ENCODE measurements at places on chromosomes 3 and 15.
A peak's percentile ranks its signal among the peaks of the same experiment; 100 is the strongest.

DNA sequence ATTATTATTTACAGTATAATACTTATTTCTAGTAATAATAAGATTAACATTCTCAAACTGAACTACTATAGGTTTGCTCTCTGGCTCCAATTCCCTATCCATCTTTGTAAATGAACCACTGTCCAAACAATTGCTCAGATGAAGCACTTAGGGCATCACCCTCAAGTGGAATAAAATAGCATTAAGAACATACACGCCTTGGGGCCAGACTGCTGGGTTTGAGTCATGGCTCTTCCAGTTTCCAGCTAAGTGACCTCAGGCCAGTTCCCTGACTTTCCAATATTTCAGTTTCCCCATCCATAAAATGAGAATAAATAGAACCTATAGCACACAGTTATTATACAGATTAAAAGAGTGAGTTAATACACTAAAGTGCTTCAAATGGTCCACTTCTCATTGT is 507.2 kb downstream of the MAGI1 start:
- DNase-seq, result no peak

GRCh38 chr3:49133226-49133951 is 539 bp upstream of the LAMB2 start:
- peak; percentile 34 for DNase-seq

DNA sequence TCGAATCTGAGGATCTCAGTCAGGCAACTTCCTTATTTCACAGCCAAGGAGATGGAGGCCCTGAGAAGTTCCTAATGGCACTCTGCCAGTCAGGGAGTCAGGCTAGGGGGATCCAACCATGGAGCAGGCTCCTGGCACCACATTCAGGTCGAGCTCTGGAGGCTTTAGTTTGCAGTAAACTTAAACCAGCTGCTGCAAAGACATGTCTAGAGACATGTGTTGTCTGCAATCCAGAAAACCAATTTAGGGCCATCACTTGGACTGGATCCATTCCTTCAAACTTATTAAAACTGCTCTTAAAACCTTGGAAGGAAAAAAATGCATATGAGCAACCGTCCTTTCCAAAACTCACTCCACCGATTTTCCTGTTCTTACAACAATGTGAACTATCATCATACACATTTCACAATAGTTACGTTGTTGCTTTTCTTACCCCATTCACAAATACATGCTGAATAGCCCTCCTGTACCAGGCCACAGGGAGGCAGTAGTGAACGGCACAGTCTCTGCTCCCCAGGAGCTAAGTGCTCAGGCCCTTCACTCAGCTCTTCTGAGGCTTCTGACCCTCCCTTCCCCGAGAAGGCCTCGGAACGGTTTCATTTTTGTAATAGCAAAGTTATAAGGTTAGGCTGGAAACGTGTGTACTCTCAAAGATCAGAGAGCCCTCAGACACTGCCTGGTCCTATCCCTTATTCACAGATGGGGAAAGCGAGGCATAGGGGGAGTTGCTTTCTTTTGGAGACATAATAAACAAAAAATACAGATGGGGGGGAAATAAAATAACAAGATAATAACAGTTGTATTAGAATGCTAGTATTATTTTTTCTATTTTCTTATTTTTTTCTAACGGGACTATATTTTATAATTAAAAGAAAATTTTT is 20.1 kb downstream of the RFT1 start:
- no peak for DNase-seq

DNA sequence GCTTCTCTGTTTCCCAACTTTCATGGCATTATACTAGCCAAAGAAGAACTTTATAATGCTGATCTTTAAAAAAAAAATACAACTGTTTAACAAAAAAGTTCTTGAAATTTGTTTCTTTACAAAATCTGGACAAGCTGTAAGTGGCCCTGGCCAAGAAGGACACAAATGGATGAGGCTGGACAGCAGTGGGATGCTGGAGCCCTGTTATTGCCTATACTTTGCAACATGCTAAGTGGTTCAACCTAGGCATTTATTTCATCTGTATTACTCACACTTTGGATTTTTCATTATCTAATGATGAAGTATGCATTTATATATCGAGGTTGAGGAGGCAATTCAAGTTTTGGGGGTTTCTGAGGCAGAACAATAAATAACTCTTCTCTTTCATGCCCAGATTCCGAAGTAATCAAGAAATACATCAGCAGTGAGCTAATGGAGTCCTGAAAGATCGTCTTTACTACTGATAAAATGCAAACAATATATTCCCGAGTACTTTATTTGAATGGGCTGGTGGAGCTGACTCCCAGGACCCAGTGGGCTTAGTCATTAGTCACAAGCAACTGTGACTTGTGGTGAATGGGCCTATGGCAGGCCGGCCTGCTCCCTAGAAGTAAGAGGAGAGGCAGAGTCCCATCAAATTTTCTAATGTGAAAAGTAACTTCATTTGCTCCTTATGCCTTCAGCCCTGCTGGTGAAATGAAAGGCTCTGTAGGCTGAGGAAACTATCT is 177.3 kb upstream of the DPH6 start:
- no peak for DNase-seq

GRCh38 chr3:81823882-81824395 is 62.5 kb upstream of the GBE1 start:
- DNase-seq, result peak; percentile 46

DNA sequence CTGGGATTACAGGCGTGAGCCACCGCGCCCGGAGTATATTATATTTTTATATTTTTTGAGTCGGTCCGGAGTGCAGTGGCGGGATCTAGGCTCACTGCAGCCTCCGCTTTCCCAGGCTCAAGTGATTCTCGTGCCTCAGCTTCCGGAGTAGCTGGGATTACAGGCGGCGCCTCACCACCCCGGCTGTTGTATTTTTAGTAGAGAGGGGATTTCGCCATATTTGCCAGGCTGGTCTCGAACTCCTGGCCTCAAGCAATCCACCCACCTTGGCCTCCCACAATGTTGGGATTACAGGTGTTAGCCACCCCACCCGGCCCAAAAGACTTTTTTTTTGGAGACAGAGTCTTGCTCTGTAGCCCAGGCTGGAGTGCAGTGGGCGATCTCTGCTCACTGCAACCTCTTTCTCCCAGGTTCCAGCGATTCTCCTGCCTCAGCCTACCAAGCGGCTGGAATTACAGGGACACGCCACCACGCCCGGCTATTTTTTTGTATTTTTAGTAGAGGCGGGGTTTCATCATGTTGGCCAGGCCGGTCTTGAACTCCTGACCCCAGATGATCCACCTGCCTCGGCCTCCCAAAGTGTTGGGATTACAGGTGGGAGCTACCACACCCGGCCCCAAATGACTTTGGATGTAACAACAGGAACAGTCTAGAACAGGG is 1.0 kb downstream of the ZNF589 start:
- no peak for DNase-seq

DNA sequence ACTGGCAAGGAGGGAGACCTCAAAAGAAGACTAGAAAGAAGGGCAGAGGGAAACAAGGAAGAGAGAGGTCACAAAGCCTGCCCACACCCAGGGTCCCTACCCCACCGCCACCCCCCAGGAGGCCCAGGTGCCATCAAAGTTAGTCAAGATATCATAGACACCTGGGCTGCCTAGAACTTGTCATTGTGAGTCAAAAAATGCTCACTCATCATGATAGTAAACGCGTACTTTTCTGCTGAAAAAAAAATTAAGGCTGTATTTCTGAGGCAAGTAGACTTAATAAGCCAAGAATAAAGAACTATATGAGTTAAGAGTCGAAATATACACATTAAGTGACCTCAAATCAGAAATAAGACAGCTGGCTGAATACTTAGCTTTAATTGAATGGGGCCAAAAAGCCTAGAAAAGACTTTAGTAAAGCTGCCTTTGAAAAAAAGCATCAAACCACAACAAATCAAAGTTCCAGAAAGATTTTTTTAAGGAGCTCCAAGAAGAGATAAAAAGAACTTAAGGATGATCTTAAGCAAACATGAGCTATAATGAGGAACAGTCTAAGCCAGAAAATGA is 415.5 kb upstream of the PPP2R3A start:
- no peak for DNase-seq

GRCh38 chr15:98017150-98017964 is 56.9 kb downstream of the ARRDC4 start:
- DNase-seq, result no peak

DNA sequence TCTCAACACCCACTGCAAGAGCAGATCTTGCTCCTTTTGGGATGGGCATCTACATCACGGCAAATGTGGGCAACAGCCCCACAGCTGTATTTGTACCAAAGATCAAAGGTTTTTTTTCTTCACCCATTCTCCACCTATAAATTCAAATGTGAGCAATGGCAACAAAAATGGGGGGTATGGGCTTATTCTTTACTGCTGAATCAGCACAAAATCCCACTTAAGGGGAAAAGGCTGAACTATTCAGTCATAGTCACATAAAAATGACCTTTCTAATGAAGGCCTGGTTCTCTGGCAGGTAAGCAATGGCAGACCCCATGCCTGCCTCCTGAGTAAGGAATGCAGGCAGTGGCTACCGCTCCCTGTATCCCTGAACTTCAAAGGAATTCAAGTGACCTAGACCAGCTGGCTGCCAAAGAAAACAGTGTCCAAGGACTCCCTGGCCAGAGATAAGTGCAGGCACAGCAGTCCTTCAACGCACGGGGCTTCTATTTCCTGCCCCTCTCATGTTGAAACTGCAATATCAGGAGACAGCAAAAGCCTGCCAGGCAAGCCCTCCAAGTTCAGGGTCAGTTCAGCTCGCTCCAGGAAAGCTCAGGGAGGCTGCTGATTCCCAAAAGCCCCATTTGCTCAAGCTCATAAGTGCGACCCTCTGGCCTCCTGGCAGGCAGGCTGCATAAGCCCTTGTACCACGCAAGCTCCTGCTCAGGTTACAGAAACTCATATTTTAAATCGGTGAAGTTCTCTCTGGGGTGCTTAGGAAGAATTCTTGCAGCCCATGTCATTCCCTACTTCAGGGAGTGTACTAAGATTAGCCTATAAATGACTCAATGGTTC is 134.1 kb downstream of the PDZRN3 start:
- DNase-seq, result no peak

DNA sequence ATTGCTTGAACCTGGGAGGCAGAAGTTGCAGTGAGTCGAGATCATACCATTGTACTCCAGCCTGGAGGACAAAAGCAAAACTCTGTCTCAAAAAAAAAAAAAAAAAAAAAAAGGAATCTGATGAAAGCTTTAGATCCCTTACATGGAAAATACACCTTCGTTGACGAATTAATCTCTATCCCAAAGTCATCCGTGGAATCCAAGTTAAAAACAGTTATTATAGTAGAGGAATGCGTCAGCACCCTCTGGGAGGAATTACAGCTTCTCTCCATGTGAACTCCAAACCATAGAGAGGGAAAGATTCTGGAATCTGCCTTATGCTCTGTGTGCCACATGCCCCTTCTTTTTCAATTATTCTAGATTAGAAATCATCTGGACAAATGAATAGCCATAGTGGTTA is 192.3 kb upstream of the C2CD4B start:
- DNase-seq, result no peak

DNA sequence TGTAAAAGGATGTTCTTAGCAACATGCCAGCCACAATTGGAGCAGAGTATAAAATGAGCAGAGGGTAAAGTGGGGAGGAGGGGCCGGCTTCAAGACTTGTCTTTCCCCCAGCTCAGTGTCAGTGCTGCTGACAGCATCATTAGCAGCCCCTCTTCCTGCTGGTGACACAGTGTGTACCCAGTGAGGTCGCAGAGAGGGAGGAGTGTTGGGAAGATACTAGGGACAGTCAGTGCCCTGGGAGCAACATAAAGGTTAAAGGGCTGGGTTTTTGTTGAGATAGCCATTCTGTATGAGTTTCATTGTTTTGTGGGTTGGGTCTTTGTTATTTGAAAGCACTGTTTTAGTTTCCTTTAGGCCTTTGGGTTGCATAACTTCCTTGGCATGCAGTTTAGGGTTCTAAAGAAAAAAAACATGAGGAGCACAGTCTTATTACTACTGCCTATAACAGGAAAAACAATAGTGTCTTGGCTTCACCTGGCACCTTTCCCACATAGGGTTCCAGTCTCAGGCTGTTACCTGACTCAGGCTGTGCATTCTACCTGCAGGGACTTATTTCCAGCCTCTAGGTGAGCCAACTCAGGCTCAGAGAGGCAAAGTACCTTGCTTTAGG is 94.1 kb upstream of the SKOR1 start:
- DNase-seq, result no peak

DNA sequence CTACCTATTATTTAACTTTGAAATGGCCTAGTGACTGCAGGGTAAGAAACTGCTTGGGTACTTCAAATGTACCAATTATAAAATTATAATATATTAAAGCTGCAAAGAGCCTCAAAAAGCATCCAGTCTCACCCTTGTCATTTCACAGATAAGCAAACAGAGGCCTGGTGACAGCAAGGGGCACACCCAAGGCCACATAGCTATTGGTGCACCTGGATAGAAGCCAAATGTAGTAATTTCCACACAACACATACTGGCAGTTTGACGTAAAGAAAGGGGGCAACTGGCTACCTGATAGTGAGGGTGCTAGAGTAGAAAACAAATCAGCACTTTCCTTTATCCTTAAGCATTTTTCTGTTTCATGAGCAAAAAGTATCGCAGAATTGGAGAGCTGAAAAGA is 51.1 kb downstream of the IFT57 start:
- no peak for DNase-seq

DNA sequence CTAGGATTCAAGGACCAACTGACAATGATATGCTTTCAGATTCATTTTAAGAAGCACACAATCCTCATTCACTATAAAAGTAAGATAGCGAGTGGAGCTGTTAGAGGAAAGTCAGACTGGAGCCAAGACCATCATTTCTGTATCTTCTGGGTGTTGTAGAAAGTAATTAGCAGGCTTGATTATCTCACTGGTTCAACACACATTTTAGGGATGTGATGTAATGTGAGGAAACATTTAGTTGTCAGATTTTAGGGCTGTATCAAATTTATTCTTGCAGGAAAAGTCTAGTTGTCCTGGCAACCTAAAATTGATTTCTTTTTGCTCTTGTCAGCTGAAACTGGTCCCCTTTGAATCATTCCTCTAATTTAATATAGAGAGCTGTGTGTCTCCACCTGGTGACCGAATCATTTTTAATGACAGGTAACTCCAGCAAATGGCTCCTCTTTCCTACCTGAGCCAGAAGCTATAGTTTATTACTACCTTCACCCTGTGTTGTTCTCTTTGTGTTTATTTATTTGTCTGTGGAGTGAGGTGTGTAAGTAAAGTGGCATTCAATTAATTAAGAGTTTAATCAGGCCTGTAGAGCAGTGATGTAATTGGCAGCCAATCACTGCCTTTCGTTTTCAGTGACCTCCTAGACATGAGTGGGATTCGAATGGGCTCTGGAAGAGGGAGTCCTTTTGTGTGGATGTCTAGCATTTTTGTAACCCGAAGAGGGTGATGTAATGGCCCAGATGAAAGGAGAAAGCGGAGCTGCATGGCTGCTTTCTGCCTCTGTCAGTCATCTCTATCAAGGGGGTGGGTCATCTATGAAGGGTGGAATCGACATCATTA is 125.8 kb downstream of the LPP start:
- no peak for DNase-seq

DNA sequence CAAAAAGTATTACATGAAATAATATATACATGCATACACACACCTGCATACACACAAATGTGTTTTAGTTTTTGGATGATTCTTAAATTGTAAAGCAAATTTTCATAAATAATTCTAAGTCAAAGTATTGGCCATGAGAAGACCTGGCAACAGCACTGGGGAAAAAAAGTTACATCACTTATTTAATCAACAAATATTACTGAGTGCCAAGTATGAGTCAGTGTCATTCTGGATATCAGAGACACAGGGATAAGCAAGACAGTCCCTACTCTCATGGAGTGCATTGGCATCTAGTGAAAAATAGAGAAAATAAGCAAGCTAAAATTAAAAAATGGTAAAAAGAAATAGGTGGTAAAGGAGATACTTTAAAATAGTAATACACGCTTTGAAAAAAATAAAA is 29.4 kb upstream of the GUCA1C start:
- no peak for DNase-seq

- DNase-seq, result no peak
Observed at GRCh38 chr15:83209333-83209732, 1.7 kb upstream of the HDGFL3 start.

GRCh38 chr3:179321668-179322285 is 1.1 kb upstream of the ZNF639 start:
- DNase-seq, result no peak

All from NCI-H1436 (cell line).